Spinal cord (tissue), 10 donors: ENCODE measurements at places on chromosomes 5 and 9.

- no peak for DNase-seq
Observed at GRCh38 chr9:17962747-17963146, 383.9 kb downstream of the SH3GL2 start.

GRCh38 chr9:106438928-106439327 is 424.0 kb upstream of the ZNF462 start:
- DNase-seq = no peak

GRCh38 chr5:95988877-95989276 is 27.2 kb upstream of the ELL2 start:
- DNase-seq = no peak

GRCh38 chr5:72284559-72285423 is 35.2 kb downstream of the MRPS27 start:
- DNase-seq = no peak

GRCh38 chr5:122971333-122971732 is 65.2 kb downstream of the PPIC start:
- DNase-seq = no peak

GRCh38 chr5:66969963-66970362 is 226.6 kb downstream of the CD180 start:
- DNase-seq = no peak

GRCh38 chr5:14199902-14200301 is 56.8 kb downstream of the TRIO start:
- DNase-seq = no peak

GRCh38 chr9:136974817-136975535 is 2.3 kb upstream of the PTGDS start:
- DNase-seq = no peak

- peak; percentile 79 for DNase-seq
Observed at GRCh38 chr9:114911167-114911821, 19.1 kb downstream of the TNFSF8 start.

DNA sequence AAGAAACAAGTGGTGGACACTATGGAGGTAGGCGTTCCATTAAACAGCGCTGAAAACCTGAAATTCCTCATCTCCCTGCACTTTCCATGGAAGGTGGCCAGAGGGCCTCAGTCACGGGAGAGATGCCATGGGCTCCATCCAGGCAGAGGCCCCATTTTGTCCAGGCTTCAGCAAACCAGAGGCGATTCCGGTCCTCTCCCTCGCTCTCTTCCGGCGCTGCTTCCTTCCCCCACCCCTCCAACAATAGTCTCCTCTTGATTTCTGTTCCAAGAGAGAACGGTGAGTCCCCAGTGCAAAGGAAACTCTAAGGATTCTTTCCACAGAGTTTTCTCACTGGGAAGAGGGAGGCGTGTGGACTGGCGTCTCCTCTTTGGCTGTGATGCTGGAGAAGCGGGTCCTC is 7.5 kb downstream of the ZNF366 start:
- no peak for DNase-seq

DNA sequence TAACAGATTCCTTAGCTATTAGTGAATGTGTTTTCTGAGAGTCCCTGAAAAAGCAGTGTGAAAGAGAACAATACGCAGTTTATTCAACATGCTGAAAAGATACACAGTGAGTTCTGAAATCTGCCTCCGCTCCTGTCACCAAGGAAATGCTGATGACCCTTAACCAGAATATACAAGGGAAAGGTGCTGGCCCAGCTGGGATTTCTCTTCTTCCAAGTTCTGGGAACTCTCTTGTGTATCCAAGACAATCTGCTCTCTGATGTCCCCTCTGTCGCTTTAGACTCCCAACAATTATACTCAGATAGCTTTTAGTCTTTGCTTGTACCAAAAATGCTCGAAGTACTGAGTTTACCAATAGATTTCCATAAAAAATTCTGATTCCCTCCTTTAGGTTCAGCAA is 214.9 kb downstream of the TMEM167A start:
- peak; percentile 26 for DNase-seq

DNA sequence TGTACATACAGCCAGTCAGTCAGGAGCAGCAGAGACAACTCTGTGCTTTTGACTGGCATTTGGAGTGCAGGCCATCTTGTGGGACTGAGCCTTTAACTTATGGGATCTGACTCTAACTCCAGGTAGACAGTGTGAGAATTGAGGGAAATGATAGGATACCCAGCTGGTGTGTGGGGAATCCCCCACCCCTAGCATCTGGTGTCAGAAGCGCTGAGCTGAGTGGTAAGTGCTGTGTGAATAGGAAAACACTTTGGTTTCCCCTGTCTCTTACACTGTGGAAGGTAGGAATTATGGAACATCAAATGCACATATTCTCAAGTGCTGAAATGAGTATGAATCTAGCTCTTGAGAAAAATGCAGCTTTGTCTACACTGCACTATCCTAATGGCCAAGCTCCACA is 43.9 kb downstream of the CCDC125 start:
- no peak for DNase-seq

DNA sequence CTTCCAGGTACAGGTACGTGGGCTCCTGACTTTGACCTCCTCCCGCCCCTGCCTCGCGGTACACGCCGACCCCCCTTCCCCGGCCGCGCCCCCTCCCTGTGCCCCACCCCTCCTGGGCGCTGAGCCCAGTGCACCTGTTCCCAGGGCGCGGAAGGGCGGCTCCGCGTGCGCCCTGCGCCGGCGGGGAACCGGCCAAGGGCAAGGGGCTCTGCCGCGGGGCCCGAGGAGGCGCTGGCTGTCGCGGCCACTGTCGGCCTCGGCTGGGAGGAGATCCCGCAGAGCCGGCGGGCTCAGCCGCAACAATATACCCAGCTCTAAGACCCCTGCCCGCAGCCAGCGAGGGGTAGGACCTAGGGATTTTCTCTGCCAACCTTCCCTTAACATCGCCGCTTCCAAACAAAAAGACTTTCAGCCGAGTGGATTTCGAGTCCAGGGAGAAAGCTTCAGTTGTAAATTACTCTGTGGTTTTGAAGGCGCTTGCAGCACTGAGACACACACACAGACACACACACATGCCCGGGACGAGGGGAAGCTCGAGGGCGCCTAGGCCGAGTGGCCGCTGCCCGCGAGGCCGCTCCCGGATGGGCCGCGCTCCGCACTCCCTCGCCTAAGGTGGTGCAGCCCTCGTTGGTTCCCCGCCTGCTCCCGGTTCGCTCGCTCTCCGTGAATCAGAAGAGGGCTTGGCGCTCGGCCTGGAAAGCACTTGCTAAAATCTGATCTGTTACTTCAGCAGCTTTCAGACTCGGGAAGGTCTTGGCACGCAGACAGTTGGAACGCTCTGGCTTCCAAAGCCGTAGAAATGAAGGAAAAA is 1.2 kb downstream of the FGF18 start:
- DNase-seq = peak; percentile 99

DNA sequence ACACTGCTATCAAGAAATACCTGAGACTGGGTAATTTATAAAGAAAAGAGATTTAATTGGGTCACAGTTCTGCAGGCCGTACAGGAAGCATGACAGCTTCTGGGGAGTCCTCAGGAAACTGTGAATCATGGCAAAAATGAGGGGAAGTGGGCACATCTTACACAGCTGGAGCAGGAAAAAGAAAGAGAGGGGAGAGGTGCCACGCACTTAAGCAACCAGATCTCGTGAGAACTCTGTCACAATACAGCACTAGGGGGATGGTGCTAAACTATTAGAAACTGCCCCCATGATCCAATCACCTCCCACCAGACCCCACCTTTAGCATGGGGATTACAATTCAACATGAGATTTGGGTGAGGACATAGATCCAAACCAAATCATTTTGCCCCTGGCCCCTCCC is 105.5 kb upstream of the CPLX2 start:
- DNase-seq = no peak

- DNase-seq = no peak
Observed at GRCh38 chr9:30356221-30356620, 2028.2 kb upstream of the ACO1 start.

- DNase-seq = peak; percentile 35
Observed at GRCh38 chr5:72452515-72453245, 54.5 kb downstream of the ZNF366 start.

- DNase-seq = no peak
Observed at GRCh38 chr5:112823656-112824055, 37.4 kb upstream of the SRP19 start.

- DNase-seq = no peak
Observed at GRCh38 chr5:108798513-108799265, 51.0 kb downstream of the FER start.

DNA sequence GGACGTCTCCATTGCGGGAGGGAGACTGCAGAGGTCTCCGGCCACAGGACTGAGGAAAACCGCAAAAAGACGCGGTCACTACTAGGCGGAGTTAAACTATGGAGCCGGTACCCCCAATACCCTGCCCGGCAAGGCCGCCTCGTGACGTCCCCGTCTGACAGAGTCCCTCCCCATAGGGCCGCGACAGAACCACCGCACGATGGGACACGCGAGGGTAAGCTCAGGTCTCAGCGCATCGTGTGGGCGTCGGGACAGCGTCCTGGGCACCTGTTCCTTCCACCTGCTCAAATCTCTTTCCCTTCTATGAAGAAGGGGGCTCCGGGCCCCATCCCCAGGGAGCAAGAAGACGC is 35.2 kb upstream of the GLDC start:
- DNase-seq = no peak

- DNase-seq = no peak
Observed at GRCh38 chr5:169717288-169717687, 80.2 kb downstream of the DOCK2 start.

DNA sequence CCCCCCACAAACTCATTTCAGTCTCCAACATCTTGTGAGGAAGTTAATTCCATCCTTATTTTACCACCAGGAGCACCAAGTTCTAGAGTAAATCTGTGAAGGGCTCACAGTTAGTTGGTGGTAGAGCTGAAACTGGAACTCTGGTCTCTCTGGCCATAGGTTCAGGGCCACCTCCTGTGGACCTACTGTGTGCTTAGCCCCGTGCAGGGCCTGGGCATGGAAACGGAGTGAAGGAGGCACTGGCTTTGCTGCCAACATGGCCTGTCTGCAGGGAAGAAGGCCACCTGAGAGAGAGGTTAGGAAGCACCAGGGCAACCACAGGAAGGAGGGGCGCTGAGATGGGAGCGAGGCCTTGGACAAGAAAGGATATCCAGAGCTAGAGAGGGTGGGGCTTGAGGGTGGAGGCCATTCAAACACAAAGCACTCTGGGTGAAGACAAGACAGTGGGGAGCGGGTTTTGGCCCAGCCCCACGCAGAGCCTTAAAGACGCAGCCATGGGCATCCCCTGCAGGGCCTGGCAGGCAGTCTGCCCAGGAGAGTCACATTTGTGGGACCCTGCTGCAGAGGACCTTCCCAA is 16.0 kb upstream of the DAB2IP start:
- DNase-seq = no peak

DNA sequence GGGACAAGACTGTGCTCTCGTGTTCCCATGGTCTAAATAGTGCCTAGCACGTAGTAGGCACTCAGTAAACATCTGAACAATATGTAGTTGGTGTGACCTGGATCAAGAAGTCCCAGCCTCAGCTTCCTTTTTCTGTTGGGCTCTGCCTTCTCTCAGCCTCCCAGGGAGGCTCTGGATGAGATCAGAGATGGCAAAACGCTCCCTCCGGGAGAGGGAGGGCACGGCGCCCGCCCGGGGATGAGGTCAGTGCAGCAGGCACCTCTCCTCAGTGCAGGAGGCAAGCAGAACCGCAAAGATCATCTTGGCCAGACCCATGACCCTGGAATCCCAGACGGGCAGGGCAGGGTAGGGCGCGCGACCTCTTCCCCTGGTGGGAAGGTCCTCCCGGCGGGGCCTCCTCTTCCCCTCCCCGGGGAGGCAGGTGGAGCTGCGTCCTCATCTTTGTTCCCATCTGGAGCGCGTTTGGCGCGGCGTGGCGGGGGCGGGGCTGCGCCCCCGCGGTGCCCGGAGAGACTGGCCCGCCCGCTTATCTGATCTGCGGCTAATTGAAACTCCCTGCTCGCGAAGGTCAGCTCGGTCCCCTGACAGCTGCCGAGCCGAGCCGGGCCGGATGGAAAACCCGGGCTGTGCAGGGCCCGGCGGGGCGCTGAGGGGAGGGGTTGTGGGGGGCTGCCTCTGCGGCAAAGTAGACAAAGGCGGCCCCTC is 60.9 kb downstream of the CXXC5 start:
- DNase-seq = no peak
